Activated T-helper 1 cell treated with Interleukin-2 at 50 U/mL for 16 hours (primary cell): ENCODE measurements at places on chromosomes 11 and 22.

- no peak for DNase-seq
These were observed 6.8 kb downstream of the CDKN1C start for GRCh38 chr11:2878782-2879181.

- no peak for DNase-seq
These were observed 49.5 kb downstream of the POLD3 start for GRCh38 chr11:74641905-74642304.

- no peak for DNase-seq
These were observed 2.2 kb downstream of the TMEM223 start for GRCh38 chr11:62789576-62789975.

- no peak for DNase-seq
These were observed 120.7 kb downstream of the PLEKHA7 start for GRCh38 chr11:16893456-16894066.

- DNase-seq: no peak
These were observed 67.7 kb upstream of the CLNS1A start for GRCh38 chr11:77705195-77705875.

GRCh38 chr22:33932997-33933396 is 12.7 kb upstream of the LARGE1 start:
- no peak for DNase-seq

GRCh38 chr11:102798012-102798746 is at the start of gene MMP1:
MMP1 (minus strand) TSS chr11:102798160; CDS start chr11:102798092, 68 bp downstream.
- DNase-seq: no peak

GRCh38 chr11:13552784-13553183 is 57.0 kb upstream of the PTH start:
- no peak for DNase-seq

GRCh38 chr11:35313066-35313759 is 106.1 kb downstream of the SLC1A2 start:
- no peak for DNase-seq

DNA sequence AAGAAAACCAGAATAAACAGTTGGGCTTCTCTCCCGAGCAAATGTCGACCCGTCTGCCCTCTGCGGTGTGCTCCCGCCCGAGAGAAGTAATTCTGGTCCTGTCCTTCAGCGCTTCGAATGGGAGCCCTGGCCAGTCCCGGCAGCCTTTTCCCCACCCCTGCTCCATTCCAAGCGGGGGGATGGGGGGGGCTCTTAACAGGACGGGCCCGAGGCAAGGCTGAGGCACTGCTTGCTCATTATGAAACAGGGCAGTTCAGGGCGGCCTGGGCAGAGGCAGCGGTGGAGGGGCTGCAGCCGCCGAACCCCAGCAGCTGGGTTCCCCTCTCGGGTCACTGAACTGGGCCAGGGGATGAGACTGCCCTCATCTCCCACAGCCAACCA is 9.1 kb downstream of the BACE1-AS start:
- DNase-seq: no peak

DNA sequence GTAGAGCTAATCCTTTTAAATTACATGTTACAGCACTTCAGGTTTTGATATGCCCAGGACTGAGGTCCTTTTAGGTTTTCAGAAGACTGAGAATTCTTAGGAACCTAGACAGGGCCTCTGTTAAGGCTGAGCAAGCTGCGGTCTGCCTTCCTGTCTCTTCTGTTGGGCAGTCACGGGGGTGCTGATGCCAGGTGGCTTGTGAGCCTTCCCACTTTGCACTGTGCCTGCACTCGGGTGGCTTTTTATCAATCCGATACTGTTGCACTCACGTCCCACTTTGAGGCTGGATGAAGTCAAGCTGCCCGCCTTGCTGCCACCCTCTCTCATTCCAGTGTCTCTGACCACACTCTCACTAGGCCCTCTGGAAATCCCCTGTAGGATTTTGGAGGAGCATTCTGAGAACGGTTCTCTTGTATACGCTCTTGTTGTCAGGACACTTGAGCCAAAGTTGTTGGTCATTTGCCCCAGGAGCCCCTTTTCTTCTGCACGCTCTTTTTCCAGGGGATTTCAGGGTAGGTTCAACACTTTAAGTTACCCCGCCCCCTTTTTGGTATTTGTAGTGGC is 141.8 kb downstream of the TEAD1 start:
- no peak for DNase-seq

DNA sequence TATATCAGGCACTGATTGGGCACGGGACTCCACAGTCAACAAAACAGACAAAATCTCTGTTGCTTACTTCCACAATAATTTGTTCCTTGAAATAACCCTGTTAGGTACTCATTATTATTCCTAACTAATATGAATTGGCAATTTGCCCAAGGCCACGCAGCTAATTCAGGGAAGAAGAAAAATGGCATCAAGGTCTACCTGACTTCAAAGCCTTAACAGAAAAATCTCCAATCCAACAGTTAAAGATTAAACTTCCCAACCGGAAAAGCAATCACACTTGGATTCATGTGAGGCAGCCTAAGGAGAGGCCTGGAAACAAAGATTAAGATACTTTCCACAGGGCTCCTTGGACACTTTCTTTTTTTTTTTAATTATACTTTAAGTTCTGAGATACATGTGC is 68.9 kb downstream of the PRCP start:
- DNase-seq: no peak

GRCh38 chr11:113484223-113484622 is 9.0 kb upstream of the DRD2 start:
- DNase-seq: no peak

GRCh38 chr11:64649291-64649697 is 58.3 kb downstream of the SLC22A12 start:
- DNase-seq: no peak

DNA sequence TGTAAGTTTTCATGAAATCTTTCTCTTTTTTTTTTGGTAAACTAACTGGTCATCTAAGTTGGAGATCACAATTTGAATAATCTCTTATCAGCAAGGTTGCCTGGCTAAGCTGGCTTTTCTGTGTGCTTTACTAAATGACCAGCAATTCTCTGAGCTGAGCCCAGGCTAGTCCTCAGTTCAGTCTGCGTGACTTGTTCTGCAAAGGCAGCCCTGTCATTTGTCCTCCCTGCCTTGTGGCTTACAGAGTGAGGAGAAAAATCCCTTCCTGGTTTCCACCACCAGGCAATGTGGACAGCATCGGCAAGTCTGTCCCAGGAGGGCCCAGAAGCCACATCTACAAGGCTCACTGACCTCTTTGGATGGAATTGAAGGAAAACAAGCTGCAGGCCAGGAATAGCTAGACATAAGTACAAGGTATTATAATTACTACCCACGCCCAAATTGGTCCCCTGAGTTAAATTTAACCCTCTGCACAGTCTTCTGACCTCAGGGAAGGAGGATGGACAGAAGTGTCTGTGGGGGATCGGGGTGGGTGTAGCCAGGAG is 108.6 kb downstream of the SCN3B start:
- no peak for DNase-seq

DNA sequence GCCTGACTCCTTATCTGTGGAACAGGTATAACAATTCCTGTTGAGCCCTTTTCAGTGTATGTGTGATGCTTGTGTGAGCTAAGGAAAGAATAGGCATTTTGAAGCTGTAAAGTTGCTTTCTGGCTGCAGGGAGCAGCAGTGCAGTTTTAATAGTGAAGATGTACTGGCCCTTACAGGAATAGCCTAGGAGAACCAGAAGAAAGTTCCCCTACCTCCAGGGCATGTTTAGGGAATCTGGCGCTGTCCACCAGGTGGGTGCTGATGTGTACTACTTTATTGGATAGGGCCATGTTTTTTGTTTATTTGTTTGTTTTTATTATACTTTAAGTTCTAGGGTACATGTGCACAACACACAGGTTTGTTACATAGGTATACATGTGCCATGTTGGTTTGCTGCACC is 11.5 kb downstream of the BMAL1 start:
- DNase-seq: no peak

DNA sequence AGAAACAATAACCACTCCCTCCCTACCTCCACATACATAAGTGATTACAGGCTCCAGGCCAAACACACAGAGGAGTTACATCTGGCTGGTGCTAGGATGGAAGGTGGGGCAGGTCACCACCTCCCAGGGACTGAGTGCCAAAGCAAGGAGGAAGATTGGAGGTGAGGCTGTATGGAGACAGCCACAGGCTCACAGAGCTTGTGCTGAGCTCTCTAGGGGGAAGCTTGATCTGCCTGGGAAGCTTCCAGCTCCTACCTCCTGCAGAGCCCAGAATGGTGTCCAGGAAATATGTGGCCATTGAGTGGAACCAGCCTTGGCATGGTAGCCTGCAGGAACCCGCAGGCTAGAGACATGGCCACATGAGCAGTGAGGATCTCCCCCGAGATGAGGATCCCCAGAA is 3.6 kb upstream of the MED15 start:
- no peak for DNase-seq

- DNase-seq: no peak
These were observed 2.9 kb downstream of the BCR start for GRCh38 chr22:23183061-23183698.

GRCh38 chr11:128515086-128515485 is 72.3 kb downstream of the ETS1 start:
- DNase-seq: no peak

DNA sequence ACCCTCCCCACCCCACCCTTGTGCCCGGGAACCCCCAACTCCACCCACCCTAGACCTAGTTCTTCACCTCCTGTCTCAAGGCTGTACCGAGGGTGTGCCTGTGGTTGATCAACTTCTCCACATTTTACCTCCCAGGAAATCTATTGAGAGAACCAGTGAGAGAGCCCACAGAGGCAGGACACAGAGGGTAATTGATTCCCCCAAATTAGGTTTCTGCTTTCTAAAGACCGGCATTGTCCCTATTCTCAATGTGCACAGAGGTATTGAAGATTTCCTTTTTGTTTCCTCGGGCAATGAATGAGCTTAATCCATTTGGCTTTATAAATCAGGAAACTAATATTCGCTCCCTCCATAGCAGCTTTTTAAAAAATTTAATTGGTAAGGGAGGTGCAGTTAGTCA is 6.0 kb upstream of the LMO1 start:
- DNase-seq: no peak

GRCh38 chr11:1827095-1827813 is 7.5 kb upstream of the SYT8 start:
- no peak for DNase-seq

DNA sequence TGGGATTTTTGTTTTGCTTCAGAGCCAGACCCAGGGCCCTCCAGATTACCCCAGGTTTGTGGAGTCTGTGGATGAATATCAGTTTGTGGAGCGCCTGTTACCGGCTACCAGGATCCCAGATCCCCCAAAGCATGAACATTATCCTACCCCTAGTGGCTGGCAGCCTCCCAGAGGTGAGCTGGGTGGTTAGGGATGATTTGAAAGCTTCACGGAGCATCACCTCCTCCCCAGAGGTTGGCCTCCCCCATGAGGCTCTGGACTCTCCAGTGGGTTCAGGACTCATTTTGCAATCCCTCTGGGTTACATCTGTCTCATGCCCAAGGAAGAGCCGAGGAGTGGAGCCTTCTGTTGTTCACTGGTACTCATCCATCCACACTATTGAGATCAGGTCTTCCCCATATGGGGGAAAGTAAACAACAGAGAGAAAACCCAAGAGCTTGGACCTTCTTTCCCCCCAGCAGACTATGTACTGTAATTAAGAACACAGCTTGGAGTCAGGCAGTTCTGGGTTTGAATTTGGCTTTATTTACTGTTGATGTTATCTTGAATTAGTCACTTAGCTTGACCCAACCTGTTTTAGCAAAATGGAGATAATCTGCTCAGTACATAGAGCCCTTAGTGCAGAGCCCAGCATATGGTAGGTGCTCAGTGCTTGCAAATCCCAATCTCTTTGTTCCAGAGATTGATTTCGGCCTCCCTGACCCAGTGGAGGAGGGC is 2.5 kb downstream of the MRPL49 start:
- DNase-seq: no peak

DNA sequence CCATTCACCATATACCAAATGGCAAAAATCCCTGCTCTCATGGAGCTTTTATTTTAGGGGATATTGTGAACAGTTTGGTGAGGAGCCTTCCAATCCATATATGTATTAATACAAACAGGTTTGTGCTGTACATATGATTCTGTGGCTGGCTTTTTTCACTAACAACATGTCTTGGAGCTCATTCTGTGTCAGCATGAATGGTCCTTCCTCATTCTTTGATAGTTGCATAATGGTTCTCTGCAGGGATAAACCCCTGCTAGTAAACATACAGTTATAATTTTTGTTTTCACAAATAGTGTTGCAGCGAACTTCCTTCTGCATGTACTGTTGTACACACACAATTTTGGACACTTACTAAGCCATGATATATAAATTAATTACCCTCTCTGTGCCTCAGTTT is 8.3 kb downstream of the PRR5L start:
- DNase-seq: no peak

- DNase-seq: no peak
These were observed 70.2 kb upstream of the PPARA start for GRCh38 chr22:46079861-46080821.

GRCh38 chr22:30243661-30244060 is 2.9 kb downstream of the LIF start:
- DNase-seq: no peak

DNA sequence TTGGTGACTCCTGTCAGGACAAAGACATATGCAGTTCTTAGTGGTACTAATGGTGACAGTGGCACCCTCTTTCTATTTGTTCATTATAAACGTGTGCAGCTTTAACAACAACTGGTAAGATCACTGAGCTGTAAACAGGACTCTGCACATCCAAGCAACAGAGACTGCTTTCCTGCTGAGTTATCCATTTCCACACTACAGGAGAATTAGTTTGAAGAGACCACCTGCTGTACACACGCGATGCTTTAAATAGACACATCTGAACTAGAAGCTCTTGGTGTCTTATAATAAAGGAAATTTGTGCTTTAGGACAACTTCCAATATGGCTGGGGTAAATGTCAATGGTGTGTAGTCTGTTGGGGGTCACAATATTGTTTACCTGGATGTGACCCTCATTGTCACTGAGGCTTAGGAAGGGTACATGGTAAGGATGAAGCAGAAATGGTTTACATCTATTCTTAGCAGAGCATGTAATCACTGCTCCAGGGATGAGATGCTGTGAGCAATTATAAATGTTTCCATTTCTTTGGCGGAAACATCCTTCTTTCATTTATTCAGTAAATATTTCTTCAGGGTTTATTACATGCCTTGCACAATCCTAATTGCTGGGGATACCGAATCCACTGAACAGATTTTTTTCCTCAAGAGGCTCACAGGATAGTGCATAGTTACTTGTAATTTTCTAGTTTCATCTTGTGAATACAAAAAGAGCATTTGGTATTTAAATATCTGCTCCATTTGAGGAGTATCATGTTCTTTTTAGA is 354.0 kb upstream of the CCDC90B start:
- DNase-seq: no peak

- DNase-seq: no peak
These were observed 35.6 kb downstream of the BMAL1 start for GRCh38 chr11:13313005-13313819.
